ENCODE measurements at places on chromosomes 16 and 17.

GRCh38 chr16:66273053-66273452 lies 93.4 kb upstream of the CDH5 start:
- DNase-seq, result no peak

DNA sequence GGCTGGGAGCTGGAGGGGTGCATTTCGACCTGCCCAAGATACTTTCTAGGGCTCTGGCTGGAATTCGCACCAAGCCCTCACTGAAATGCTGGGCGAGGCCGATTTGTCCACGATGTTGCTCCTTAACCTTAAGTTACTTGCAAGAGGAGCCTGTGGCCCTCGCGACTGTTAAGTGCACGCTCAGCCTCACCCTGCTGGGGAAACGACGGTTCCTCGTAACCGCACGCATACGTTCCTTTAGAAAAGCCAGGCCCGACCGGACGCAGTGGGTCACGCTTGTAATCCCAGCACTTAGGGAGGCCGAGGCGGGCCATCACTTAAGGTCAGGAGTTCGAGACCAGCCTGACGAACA lies 607 bp upstream of the NCOR1 start:
- DNase-seq, result no peak

- peak; percentile 59 for DNase-seq
These were observed 36.6 kb downstream of the ARHGAP23 start for GRCh38 chr17:38464723-38465390.

DNA sequence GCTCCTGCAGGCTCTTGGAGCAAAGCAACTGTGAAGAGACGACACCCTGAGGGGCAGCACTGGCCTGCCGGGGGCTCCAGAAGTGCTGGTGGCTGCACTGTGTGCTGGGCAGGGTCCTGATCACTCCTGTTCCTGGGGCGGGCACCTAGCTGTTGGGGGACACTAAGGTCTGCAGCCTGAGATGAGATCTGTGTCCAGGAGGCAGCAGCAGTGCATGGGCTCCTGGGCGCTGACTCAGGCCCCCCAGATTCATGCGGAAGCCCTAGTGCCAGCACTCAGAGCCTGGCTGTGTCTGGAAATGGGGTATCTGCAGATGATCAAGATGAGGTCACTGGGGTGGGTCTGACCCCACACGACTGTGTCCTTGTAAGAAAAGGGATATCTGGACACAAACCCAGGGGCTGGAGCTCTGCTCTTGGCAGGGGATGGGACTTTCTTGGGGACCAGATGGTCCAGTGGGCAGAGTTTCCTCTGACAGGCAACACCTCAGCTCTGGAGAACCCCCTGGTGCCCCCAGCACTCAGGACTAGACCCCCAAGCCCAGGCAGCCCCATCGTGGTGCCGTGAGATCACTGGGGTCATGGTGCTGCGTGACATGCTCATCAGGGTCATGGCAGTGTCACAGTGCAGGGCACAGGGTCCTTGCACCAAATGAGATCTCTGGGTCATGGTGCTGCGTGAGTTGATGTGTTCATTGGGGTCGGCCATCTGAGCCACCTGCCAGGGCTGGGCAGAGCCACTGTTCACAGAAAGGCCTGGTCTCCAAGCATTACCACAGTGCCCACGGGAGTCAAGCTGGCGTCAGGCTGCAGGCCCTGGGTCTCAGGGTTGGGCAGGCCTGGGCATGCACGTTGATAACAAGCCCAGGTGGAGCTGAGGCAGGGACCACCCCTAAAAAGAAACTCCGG lies 9.5 kb downstream of the FAAP100 start:
- no peak for DNase-seq

GRCh38 chr16:2467528-2468232 lies 3.4 kb upstream of the NTN3 start:
- no peak for DNase-seq

- DNase-seq, result no peak
These were observed 117.6 kb upstream of the HAS3 start for GRCh38 chr16:68987734-68988457.

DNA sequence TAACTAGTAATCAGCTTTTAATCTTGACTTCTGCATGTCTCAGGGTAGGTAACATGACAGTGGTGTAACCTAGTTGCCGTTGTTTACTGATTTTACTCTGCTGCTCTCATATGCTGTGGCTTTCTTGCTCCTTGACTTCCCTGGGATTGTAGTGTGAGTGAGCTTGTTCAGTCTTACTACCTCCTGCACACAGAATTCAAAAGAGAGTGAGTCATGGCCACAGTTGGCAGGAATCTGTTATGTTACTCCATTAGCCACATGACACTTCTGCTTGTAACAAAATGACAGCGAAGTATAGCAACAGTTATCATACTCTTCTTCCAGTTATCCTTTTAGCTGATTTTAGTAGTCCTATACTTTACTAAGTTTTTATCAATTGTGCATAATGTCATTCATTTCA lies 18.8 kb downstream of the TNRC6A start:
- peak; percentile 78 for DNase-seq

DNA sequence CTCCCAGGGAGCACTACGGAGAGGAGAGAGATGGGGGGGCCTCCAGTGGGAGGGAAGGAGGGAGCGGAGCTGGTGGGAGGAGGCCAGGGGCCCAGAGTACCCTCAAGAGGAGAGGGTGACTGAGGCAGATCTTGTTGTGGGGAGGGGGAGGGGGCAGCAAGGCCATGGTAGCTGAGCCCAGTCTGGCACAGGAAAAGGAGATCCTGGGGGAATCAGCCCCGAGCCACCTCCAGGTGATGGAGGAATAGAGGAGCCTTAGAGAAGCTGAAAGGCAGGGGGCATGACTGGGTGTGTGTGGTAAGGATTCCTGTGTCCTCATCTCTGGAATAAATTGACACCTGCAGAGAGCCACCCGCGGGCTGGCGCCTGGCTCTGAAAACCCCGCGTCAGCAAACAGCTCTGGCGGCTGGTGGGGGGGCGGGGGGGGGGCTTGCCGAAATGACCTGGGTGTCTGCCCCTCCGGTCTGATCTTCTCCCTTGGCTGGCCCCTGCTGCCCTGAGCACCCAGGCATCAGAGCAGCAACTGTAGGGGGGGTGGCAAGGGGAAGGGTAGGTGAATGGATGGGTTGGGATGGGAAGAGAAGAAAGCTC lies 1.3 kb upstream of the NLGN2 start:
- no peak for DNase-seq

DNA sequence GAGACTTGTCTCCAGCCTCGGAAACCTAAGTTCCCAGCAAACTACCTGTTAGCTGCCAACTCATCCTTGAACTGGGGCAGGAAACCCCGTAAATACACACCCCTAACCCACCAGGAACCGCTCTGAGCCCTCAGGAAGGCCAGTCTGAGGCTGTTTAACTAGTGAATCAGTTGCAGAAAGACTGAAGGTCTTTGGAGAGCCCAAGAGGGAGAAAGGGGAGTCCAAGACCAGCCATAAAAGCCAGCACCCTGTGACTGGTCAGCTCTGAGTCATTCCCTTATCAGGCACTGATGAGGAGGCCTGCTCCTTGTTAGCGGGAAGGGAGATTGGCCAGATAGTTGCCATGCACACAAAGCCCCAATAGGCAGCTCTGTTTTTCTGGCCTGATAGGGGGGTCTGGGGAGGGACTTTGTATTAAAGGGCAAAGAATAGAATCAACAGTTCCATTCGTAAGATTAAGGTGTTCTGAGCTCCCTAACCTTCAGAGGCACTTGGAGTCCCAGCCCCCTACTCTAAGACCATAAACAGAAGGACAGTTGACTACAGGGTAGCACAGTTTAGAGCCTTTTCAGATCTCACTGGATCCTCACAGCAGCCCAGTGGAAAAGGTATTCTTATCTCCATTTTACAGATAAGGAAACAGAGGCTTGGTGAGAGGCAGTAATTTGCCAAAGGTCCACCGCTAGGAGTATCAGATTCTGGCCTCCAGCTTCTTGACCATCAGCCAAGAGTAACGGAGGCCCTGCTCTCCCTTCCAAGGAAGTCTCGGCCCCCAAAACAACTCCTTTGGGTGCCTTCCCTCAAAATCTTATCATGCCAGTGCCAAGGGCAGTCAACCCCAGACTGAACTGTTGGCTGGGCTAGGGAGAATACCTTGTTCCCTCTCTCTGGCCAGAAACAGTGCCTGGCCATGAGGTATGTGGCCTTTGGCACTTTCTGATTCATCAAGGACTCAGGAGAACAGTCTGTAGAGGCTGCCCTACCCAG lies 2.2 kb upstream of the KRT19 start:
- peak; percentile 83 for DNase-seq

GRCh38 chr17:36544044-36544306 lies 744 bp upstream of the GGNBP2 start:
- no peak for DNase-seq

GRCh38 chr16:68993456-68993855 lies 112.0 kb upstream of the HAS3 start:
- DNase-seq, result no peak

GRCh38 chr17:74070998-74071679 lies 132.3 kb upstream of the RPL38 start:
- DNase-seq, result no peak

- DNase-seq, result no peak
These were observed 46.4 kb downstream of the TNFRSF13B start for GRCh38 chr17:16925461-16926060.

DNA sequence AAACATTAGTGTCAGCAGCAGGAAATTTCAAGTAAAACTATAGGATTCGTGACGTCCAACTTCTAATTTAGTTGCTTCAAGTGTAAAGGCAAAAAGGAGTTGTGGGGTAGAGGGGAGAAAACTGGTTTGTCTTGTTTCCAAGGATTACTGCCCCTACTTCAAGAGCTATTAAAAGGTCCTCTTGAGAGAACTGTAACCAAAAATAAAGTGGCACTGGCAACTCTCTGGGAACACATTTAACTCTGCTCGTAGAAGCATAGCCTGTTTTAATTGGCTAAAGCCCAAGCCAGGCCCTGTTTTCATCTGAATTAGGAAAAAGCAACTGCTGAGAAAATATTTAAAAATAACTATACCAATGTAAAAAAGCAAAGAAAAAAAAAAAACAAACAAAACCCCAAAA lies 51.8 kb upstream of the AKAP1 start:
- no peak for DNase-seq

DNA sequence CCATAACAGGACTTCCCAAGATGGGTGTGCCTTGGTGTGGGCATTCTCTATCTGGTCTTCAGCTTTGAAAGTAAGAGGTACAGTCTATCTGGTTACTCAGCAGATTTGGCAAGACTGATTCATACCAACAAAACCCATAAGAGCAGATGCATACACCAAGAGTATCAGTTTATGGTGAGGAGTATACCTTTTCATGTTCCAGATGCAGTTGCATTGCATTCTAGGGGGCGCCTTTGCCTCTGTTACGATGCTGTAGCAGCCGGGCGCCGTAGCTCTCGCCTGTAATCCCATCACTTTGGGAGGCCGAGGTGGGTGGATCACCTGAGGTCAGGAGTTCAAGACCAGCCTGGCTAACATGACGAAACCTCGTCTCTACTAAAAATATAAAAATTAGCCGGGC lies 31.1 kb upstream of the CARMIL2 start:
- no peak for DNase-seq

- DNase-seq, result no peak
These were observed 16.1 kb upstream of the TNRC6A start for GRCh38 chr16:24713379-24713778.

DNA sequence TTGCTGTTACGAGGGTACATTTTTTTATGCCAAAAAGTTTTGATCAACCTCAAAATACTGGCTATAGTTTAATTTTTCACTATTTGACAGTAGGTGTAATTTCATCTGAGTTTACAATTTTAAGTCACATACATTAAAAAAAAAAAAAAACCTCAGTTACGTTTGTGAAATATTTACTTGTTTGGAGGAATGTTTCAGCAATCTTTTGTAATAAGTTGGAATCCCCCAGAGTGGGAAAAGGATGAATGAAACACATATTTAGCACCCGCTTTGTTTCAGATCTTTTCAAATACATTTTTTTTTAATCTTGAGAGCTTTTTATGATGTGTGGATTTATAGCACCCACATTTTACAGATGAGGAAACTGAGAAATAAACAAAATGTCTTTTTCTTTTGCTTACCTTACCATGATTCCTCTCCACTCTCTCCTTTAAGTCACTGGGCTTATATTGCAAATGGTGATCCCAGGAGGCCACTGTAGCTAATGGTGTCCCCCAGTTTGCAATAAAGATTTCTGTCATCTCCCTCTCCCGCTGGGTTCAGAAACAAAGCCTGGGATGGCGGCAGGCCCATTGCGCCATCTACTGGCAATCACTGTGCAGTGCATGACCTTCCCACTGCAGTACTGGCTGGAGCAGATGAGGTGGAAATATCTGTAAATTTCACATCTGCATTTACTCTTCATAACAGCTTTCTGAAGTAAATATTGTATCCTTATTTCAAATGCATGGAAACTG lies 27.7 kb downstream of the TBC1D3B start:
- no peak for DNase-seq

DNA sequence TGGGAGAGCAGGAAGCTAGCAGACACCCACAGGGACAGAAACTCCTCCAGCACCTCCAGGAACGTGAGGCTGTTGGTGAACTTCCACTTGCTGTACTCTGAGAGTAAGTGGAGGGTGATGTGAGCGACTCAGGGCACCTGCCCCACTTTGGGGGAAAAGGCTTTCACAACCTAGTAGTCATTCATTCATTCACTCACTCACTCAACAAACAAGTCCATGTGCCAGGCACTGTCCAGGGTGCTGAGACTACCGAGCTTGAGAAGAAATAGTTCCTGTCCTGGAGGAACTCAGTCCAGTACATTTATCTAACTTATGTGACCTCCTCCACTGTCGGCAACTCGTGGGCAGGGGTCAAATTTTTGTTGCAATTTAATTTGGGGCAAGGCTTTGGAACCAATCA lies 26.6 kb downstream of the LGALS9 start:
- no peak for DNase-seq

DNA sequence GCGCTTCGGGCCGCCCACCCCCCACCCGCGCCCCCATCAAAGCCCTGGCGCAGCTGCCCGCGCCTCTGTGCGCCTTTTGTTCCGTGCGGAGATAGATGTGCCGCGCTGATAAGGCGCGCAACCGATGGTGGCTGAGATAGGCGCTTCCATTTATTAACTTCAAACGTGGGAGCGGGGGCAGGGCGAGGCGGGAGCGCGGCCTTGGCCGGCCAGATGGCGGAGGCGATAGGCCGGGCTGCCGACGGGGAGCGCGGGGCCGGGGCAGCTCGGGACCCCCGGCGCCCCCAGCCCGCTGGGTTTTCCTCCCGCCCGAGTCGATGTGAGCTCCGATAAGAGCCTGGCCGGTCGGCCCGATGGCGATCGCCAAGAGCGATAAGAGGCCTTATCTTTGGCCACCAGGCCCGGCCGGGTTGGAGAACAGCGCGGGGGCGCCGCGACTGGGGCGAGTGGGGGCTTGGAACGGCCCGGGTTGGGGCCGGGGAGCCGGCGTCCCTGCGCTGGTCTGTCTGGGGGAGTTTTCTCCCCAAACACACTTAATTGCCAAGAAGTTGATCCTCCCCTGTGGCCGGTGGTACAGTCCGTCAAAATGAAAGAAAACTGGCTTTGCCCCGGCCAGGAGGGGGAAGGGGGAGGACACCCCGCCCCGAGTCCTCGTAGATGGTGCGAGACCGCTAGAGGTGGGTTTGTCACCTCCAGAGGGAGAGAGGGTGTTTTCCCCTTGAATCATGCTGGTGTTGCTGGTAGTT lies 2.7 kb downstream of the ZFPM1 start:
- no peak for DNase-seq

Measured in non-pigmented ciliary epithelial cell (primary cell).